ENCODE measurements at places on chromosomes 13 and 19. TPM values are rescaled to one million over a fixed set of nuclear protein-coding genes. Genes with fewer than 3 reads are reported as not detected.

RASGRP4 gene
- 3.5 TPM for total RNA-seq

MCF2L gene
- 91.8 TPM for total RNA-seq

ZNF536 gene
- total RNA-seq: 1.4 TPM

C19orf38 gene
- total RNA-seq: 0.78 TPM

DNA sequence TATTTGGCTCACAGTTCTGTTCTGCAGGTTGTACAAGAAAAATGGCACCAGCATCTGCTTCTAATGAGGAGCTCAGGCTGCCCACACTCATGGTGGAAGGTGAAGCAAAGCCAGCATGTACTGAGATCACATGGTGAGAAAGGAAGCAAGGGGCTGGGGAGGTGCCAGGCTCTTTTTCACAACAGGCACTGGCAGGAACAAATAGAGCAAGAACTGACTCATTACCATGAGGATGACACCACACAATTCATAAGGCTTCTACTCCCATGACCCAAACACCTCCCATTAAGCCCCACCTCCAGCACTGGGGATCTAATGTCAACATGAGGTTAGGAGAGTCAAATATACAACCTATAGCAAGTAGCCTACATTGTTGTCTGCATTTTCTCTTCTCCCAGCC is 522.6 kb downstream of the RFC3 start:
- DNase-seq: peak; percentile 19

GRCh38 chr13:102472650-102473049 is 70.8 kb upstream of the FGF14 start:
- DNase-seq: no peak

DNA sequence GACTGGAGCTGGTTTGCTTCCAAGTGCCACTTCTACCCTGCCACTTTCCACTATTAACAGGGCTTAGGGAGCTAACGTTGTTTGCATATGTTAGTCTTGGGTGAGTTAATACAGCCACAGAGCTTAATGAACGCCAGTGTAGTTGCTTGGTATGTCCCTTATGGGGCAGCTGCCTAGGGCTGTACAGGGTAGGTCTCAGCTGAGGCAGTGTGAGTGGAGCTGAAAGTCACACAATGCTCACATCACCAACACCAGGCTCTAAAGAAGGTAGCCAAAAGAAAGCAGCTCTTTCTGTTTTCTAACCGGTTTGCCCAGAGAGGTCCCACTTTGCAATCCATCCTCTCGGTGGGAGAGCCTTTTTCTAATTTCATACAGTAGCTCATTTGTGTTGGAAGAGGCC is 186.2 kb downstream of the RGCC start:
- no peak for DNase-seq

- no peak for DNase-seq
Measured at GRCh38 chr19:55494172-55494761, 6.0 kb downstream of the SSC5D start.

All from mucosa of gallbladder (tissue), 1 donor.